ENCODE measurements at places on chromosomes 7 and 10.
A peak's percentile ranks its signal among the peaks of the same experiment; 100 is the strongest.

GRCh38 chr10:110324805-110325280 lies 20.1 kb upstream of the SMNDC1 start:
- DNase-seq, result no peak

GRCh38 chr7:51217804-51218203 lies 98.8 kb downstream of the COBL start:
- no peak for DNase-seq

GRCh38 chr10:71067098-71067740 lies 145.2 kb upstream of the UNC5B start:
- no peak for DNase-seq

- peak; percentile 91 for DNase-seq
These were observed 59.0 kb downstream of the PRR15 start for GRCh38 chr7:29622335-29623265.

DNA sequence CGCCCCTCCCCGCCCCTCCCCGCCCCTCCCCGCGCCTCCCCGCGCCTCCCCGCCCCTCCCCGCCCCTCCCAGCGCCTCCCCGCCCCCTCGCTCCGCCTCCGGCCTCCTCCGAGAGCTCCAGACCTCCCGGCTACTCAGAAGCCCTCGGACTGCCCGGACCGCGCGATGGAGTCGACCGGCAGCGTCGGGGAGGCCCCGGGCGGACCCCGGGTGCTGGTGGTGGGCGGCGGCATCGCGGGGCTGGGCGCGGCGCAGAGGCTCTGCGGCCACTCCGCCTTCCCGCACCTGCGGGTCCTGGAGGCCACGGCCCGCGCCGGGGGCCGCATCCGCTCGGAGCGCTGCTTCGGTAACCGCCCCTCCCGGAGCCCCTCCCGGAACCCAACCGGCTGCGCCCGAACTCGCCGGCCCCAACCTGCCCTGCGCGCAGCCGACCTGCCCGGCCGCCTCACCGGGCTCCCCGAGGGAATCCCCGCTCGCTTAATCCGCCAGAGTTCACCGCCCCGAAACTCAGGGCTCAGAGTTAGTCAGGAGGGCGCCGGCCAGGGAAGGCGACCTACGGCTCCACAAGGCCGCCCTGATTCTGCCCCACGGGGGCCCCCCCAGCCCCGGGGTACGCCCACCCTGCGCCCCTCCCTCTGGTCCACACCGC lies at the start of gene PAOX:
PAOX (plus strand) TSS at position 111 of the 649 bp plus-strand sequence; CDS start at position 166, 55 bp downstream.
- DNase-seq, result peak; percentile 72
